SW480 (cell line): ENCODE measurements at places on chromosomes 6 and 20.

- DNase-seq: no peak
These were observed 473 bp upstream of the DTNBP1 start for GRCh38 chr6:15663130-15663871.

DNA sequence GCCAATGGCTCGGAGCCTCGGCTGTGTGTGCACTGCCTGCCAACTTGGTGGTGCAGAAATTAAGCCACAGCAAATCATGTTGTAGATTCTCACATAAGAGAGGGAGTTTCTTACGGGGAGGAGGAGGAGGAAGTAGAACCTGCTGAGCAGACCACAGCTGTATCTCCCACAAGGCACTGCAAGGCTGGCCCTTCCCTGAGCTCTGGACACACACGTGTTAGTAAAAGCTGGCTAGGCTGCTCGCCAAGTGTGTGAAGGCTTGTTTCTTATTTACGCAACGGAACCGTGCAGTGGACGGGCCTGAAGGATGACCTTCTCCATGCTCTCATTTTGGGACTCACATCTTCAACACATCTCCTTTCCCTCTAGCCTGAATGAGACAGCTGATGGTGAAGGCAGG lies 15.7 kb upstream of the QKI start:
- no peak for DNase-seq

DNA sequence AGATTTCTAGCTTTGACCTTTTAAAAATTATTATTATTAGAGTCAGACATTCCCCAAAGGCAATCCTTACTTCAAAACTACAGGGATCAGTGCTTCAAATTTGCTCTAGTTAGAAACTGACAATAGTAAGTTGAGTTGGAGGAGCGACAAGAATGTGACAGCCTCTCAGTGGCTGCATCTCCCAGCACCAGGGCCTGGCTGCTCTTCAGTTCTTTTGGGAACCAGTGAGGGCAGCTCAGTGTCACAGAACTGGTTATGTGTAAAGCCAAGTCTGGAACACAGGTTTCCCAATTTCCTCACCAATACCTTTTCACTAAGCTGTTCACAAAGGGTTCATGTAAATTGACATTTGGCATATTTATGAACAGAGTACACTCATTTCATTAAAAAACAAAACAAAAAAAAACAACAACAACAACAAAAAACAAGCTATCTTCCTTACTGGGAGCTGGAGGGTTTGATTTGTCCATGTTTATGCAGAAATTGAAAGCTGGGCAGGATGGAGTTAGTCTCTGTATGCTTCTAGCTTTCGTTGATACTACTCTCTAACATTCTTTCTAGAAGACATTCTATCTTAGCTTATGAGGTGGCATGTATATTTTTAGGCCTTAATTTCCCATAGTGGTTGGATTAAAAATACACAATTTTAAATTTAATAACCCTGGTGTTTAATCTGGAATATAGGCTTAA lies 95.0 kb downstream of the SAMD5 start:
- DNase-seq: no peak

- no peak for DNase-seq
These were observed 51.5 kb upstream of the ENPP4 start for GRCh38 chr6:46078294-46078693.

DNA sequence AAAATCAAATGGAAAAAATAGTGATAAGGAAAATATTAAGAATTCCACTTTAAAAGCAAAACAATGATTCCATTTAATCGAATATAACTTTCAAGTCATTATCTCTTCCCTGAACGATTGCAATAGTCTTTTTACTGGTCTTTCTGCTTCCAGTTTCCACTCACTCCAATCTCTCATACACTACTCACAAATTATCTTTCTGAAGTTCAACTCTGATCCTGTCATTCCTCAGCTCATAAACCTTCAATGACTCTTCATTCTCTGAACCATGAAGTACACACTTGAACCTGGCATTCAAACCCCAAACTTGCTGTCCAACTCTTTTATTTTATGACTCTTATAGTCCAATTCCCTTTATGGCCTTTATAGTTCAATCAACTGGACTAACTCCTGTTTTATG lies 304.1 kb upstream of the TCF21 start:
- DNase-seq: no peak

DNA sequence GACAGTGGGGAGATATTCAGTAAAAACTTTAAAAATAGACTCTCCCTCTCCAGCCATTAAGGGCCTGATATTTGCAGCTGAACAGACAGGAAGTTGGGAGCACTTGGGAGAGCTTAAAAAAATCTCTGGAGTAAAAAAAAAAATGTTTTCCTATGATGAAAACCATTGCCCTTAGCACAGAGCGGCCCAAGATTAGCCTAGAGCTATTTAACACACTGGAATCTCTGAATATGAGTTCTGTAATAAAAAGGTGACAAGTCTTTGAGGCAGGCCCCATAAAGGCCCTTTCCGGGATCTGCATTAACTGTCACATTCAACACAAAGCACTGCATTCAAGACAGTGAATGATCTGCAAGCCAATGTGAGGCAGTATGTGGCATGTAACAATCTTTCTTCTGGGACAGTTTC lies 393.7 kb downstream of the ZFAND3 start:
- no peak for DNase-seq

- no peak for DNase-seq
These were observed 9.7 kb downstream of the RNF114 start for GRCh38 chr20:49945701-49946477.

GRCh38 chr6:5205877-5206850 lies 54.6 kb downstream of the LYRM4 start:
- no peak for DNase-seq

- DNase-seq: no peak
These were observed 492.0 kb upstream of the NRSN1 start for GRCh38 chr6:23633996-23634395.

DNA sequence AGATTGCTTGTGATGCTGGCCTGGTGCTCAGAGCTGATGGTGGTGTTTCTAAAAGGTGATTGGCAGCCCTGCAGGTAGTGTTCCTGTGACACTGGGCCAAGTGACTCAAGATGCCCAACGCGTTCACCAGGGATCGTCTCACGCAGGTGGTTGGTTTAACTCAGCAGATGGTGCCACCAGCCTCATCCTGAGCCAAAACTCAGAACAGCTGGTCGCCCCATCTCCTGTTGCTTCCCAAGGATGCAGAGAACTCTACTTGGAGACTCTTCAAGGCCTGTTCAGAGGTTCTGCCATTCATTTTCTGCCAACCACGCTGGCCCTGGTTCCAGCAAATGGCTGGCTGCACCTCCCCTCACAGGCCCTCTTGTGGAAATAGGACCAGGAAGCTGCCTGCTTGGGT lies 394.4 kb downstream of the CDH26 start:
- no peak for DNase-seq

DNA sequence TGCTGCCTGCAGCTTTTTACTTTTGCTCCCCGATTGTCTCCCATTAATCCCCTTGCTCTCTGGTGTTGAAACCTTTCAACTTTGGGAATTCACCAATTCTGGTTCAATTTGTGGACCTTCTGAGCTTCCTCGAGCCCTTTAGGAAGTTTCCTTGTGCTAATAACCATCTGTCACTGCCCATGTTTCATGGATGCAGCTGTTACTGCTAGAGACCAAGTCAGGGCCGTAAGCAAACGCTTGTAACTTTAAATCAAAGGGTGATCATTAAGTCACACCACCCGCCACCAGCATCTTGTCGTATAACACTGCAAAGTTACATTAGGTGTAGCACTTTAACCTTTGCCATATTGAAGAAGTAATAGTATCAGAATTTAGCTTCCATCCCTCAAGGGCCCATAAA lies 268.3 kb upstream of the SASH1 start:
- DNase-seq: no peak

DNA sequence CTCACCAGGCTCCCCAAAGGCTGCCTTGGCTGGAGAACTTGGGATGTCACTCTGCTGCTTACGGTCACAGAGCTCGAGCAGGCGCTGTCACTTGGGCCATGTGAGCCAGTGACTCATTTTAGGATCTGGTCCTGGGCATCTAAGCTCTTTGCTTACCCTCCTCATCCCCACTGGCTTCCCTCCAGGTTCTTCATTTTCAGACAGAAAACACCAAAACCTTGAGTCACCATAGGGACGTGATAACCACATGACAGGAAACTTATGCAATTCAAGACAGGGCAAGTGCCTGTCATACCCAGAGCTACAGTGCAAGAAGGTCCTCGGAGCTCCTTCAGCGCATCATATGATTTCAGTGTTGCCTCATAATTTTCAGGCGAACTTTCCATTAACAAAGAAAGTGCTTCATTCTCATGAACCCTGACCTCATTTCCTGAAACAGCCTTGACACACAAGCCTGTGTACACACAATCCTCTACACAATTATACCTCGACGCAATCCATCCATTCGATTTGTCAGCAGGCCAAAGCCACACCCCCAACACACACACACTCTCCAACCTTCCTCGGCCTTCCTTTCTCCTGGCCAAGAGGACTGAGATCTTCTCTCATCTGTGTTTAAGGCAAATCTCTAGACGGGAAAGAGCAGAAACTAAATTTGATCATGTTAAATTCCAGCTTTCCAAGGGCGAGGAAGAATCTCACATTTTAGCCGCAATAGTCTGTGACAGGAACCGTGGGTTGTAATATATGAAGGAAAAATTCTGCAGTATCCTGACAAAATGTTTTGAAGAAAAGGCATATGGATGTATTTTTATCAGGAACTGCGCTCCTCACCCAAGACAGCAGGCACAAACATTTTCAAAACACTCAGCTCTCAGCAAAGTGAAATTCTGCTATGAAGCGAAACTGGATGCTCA lies 25.3 kb downstream of the TBC1D7 start:
- no peak for DNase-seq

DNA sequence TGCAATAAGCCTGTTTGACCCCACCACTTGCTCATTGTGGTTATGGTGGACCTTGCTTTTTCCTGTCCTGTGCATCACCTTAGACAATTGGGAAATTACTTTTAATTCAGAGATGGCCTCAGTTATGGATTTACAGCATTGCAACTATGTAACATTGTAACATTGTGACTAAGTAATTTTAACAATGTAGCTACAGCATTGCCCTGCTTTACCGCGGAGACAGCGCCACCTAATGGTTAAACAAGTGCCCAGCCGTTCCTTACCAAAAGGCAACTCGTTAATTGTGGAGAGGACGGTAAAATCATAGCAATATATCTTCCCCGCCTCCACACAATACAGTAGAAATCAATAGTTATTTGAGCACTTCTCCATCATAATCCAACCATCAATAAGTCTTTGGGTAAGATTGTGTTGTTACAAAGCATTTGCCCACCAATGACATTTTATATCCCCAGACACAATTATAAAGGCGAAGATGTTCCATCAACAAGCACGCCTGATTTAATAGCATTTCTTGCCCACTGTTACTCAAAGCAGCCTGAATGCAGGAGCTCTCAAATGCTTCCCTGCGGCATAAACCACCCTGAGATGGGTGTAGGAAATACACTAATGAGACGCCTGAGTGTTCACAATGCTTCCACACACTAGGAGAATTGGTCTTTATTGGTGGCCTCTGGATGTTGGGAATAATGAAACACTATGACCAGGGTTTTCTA lies 93.7 kb downstream of the PROKR2 start:
- DNase-seq: peak; percentile 43

DNA sequence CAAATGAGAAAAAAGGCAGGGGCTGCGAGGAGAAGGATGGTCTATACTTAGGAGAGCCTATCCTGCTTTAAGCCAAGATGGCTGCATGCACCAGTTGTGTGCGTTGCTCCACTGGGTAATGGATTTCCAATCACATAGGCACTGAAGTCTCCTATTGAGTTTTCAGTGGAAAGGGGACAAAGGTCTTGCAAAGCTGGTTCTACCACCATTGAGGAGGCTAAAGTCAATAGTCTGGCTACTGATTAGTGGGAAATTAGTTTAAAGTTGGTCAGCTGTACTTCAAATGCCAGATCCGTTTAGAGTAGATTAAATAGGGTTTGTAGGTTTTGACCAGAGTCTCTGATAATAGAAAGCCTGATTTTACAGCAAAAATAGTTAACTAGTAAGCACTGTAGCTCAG lies 104.9 kb downstream of the SESN1 start:
- no peak for DNase-seq

DNA sequence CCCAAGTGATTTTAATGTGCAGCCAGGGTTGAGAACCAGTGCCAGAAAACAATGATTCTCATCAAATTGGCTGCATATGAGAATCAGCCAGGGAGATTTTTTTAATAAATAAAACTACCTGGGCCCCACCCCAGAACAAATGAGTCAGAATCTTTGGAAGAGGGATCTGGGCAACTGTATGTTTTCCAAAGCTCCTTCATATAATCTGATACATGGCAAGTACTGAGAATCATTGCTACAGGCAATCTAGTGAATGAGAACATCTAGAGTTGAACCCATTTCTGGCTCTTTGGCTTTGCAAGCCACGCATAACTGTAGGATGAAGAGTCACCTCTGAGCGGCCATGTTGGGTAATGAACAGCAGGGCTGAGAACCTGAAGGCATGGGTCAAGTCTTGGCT lies 26.1 kb upstream of the DSP start:
- no peak for DNase-seq

DNA sequence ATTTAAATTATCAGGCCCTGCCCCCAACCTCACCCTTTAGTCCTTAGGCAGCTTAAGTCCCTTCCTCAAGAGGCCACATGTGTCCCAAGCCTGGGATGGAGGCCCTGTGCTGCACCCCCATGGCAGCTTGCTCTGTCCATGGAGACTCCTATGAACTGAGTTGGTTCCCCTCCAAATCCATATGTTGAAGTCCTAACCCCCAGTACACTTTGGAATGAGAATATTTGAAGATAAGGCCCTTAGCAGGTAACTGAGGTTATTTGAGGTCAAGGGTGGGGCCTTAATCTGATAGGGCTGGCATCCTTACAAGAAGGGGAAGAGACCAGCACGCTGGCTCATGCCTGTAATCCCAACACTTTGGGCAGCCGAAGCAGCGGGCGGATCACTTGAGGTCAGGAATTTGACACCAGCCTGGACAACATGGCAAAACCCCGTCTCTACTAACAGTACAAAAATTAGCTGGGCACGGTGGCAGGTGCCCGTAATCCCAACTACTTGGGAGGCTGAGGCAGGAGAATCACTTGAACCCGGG lies 6.7 kb upstream of the BEND3 start:
- no peak for DNase-seq

DNA sequence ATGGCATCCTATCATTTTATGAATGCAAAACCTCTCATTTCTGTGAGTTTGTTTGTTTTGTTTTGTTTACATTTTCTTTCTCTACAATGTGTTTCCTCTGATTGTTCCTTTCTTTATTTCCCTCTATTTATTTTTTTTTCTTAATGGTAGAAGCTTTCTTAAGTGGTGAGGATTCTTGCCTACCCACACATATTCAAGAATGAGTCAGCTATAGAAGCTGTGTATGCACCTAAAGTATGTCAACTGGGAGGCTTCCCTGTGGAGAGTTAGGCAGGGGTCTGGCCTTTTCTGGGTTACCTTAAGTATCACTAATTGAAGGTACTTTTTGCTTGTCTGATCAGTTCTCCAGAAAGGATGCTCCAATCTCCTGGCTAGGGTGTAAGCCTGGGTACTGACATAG lies 354.0 kb downstream of the ESR1 start:
- DNase-seq: no peak

- no peak for DNase-seq
These were observed 4.4 kb downstream of the STX16 start for GRCh38 chr20:58655328-58656107.

DNA sequence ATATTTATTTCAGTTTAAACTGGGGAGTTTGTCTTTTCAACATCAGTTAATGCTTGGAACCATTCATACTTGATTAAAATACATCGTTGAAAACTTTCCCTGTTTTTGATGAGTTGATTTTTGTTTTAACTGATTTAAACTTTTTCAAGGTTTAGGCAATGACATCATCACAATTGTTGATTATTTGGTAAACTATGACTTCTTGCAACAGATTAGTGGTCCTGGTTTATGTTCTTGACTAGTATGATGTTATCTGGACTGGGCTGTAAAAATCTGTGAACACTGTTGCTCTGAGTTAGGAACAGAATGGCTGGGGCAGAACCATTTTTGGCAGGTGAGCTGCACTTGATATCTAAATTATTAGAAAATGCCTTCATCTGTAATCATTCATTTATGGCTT lies at the start of gene ZC2HC1B:
TSS of gene ZC2HC1B (plus strand) at position 241 of the 400 bp plus-strand sequence. CDS start at position 307, 66 bp downstream.
- DNase-seq: no peak
